Large intestine (tissue), 12 donors: ENCODE measurements at places on chromosomes 7 and 10. TPM values are rescaled to one million over a fixed set of nuclear protein-coding genes. Genes with fewer than 3 reads are reported as not detected.

Gene SHH
- 7.5 TPM for polyA plus RNA-seq

- DNase-seq = no peak
These were observed 253.4 kb downstream of the KIAA1217 start for GRCh38 chr10:24462291-24462813.

- DNase-seq = no peak
These were observed 3.3 kb upstream of the PRSS2 start for GRCh38 chr7:142767451-142767850.

GRCh38 chr10:100710151-100710871, 35.1 kb upstream of the PAX2 start:
- DNase-seq = no peak

DNA sequence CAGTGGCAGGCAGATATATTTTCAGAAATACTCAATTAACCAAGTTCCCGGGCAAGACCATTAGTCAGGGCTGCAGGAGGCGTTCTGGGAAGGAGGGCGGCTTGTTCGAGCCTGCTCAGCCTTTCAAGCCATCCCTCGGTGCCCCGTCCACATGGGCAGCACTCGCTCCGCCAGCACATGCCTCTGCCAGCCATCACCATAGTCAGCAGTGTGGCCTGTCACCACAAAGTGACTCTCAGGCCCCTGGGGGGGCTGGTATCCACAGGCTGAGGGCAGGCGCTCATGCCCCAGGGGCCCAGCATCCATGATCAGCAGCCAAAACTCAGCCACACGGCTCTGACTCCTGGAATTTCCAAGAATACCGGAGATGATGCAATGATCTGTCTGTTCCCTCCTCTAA, 81.9 kb downstream of the CHST15 start:
- DNase-seq = no peak

- DNase-seq = no peak
These were observed 84.0 kb upstream of the TMEM248 start for GRCh38 chr7:66837007-66837406.

DNA sequence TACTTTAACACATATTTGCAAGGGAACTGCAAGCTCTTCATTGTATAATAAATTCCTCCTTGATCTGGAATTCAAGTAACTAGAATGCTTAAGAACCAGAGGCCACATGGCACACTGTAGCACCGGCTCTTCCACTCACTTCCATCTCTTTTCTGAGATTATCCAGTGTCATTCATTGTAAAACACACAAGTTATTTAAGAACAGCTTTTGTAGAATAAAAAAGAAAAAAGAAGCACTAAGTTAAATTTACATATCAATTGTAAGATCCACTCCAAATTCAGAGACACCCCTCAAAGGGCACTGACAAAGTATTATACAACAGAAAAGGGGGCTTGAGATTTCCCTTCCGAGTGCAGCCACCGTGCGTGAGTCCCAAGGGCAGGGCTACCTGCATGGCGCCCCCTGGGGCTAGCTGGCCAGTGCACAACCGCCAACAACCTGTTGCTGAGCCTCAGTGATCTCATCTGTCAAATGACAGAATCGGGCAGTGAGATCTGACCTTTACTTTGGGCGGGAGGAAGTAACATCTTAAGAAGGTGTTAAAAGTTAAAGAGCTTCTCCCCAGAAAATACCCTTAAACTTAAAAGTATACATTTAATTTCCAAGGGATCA, 12.5 kb downstream of the GLI3 start:
- no peak for DNase-seq

GRCh38 chr7:79332091-79332490, 121.4 kb downstream of the MAGI2 start:
- no peak for DNase-seq
